Breast epithelium (tissue), 4 donors: ENCODE measurements at places on chromosomes 2 and 18.

DNA sequence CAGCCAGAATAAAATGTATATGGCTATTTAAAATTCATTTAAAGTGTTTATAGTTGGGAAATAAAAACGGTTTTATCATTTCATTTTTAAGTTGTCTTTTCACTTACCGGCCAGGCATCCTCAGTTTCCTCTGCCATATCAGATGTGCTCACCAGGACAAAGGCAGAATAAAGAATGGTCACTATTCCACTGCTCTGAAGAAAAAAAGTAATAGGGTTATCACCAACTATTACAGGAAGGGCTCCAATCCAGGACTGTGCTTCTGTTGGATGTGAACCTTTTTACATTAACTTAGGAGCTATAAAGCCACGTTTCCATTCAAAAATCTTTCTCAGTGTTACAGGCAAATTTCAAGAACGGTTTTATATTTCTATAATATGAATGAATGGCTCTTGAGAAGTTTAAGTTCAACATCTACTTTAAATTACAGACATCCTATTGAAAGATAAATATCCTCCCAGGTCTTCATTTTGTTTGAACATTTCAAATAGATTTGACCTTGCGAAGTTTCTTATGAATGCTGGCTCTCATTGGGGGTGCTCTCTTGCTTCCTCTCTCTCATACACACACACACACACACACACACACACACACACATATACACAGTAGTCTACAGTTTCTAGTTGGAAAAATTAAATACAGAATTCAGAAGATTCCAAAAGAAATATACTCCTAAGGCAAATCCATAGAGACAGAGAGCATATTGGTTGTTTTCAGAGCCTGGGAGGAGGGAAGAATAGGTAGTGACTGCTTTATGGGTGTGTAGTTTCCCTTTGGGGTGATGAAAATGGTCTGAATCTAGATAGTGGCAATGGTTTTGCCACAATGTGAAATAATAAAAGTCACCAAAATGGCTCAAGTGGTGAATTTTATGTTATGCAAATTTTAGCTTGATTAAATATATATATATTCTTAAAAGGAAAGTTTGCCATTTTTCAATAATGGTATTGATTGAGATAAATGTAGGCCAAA, 2.9 kb upstream of the SLC40A1 start:
- no peak for DNase-seq

DNA sequence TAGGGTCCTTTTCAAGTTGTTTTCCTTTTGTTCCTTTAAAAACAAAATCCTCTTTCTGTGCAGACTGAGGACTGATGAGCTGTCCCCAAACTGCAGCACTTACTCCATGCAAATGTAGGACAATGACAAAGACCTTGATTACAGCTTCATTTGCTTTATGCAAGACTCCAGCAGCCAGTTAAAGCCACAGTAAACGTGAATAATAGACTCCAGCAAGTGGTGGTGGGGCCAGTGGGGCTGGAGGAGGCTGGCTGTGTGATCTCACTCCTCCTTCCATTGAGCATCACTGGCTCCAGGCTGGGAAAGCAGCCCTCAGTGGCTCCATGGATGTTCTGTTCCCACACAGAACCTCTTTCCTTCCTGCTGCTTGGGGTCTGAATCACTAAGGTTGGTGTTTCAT, 306.0 kb upstream of the CELF4 start:
- no peak for DNase-seq

- DNase-seq: no peak
Observed at GRCh38 chr2:37554155-37554510, 117.3 kb downstream of the CDC42EP3 start.

- no peak for DNase-seq
Observed at GRCh38 chr2:5328826-5329225, 363.4 kb upstream of the SOX11 start.

- no peak for DNase-seq
Observed at GRCh38 chr2:69637923-69638322, 5.6 kb downstream of the AAK1 start.

DNA sequence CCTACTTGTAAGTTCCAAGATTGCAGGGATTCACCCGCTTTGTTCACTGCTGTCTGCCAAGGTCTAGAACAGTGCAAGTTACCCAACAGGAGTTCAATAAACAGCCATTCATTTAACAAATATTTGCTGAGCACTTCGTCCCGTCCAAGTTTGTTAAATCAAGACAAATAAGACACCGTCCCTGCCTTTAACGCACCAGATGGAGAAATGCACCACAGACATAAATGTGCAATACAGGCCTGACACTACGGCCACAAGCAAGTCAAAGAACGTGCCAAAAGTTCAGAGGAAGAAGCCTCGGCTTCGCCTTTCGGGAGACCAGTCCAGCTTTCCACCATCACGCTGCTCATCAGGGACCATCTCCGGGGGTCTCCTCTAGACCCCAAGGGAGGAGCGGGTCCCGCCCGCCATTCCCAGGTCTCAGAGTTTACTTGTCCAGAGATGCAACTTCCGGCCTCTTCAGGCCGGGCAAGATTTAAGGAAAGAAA, 429 bp downstream of the C2orf76 start:
- no peak for DNase-seq
